ENCODE measurements at places on chromosomes 7 and 10.

DNA sequence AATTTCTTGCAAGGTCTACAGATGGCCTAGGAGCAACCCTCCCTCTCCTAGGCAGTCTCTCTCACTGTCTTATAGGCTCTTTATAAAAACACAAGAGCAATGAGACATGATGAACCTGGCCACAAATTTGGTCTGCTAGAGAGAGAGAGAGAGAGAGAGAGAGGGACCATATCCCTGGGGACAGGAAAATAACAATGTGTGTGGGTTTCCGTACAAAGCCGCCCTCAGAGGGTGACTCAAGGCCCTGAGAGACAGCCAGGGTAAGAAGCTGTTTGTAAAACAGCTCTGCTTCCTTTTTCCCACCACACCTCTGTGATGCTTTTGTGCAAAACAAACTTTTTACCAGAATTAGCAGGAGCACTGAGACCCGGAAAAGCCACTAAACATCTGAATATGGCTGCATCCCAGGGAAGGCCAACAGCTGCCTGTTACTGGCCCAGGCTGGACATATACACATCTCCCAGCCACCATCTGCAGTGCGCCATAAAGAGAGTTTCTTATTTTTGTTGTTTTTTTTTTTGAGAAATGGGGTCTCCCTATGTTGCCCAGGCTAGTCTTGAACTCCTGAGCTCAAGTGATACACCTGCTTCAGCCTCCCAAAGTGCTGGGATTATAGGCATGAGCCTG is 18.4 kb downstream of the GIMAP5 start:
- DNase-seq = no peak

DNA sequence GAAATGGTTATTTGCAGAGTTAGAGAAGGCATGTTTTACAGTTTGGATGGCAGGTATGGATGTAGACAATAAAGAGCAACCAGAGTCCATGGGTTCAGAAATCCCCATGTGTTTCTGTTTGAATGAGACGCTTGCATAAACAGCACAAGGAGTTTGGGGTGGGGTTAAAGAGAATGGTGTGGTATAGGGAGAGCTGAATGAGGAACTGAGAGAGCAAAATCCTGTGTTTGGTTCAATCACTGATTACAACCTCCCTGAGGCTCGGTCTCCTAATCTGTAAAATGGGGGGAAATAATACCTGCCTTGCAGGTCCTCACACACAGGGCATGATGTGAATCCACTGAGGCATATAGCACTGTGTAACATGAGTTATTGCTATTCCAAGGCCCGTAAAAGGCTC is 23.7 kb downstream of the CAV1 start:
- no peak for DNase-seq

DNA sequence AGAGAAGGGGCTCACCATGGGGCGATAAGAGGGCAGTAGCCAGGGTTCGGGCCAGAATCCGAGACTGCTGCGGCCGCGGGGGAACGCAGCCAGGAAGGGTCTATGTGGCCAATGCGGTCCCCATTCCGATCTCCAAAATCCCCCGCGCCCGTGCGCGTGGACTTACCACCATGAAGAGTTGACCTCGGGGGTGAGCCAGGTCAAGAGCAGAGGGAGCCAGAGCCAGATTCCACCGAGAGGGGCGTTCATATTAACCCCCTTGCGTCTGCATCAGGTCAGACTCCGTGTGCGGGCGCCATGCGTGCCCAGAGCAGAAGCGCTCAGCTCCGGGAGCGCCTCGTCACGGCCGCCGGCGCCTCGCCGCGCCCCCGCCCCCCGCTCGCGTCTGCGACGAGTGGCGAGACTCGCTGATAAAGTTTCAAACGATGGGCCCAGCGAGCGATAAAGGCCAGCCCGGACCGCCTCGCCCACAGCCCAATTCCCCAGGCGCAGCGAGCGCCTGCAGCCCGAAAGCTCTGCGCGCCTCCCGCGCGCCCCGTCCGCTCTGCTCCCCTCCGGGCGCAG is at the start of gene WNT2:
TSS of gene WNT2 (minus strand) at position 318 of the 564 bp plus-strand sequence. CDS start at position 249, 69 bp downstream.
- DNase-seq = peak; percentile 63

DNA sequence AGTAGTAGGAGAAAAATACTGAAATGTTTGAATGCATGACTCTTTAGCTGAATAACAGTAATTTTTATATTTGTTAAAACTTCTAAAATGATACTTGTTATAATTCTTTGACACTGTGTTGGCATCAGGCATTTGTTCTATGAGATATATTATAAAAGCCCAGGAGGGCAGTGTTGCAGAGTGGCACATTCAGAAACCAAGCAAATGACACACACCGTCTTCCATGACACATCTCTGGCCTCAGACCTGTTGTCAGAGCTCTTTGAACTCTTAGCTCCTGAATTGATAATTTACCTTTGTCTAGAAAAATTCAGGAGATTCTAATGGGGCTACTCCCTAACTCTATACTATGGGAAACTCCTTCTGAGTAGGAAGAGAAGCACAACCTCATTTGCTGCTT is 62.4 kb upstream of the MDFIC start:
- no peak for DNase-seq

GRCh38 chr10:124138195-124138882 is 44.9 kb upstream of the CHST15 start:
- DNase-seq = no peak

- no peak for DNase-seq
Measured at GRCh38 chr10:43236176-43236850, 30.6 kb downstream of the RASGEF1A start.

DNA sequence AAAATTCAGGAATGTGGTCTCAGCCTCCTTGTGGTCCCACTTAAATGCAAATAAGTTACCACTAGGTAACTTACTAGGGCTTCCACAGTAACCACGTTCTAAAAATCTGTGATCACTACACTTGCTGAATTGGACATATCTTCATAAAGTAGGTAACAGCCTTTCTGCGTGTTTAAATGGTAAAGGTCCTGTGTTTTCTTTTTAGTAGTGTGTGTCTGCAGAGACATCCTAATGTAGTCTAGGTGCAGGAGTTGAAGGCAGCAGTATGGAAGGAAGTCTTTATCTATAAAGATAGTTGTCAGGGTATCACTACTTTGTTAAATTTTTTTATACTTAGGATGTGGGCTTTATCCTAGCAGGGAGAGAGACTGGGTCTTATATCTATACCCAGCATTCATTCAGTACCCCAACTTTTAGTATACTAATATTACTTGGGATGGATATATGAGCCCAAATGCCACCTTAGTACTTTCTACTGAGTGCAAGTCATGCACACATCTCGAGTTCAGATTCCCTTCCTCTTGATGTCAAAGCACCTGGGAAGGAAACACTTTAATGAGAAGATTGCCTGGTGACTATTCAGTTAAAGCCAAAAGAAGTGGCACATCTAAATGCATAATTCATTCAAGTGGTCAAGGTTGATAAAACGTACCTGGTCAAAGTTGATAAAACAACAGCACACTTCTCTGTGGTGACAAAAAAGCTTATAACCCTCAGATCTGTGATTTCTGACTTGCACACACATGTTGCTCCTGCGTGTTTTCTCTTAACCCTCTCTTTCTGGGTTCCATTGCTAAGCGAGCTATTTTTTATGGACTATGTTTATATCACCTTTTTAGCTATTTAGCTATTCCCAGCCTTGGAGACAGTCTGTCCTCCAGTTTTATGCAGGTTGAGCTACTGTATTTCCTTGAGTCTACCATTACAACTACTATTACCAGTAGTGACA is 281.1 kb upstream of the DKK1 start:
- DNase-seq = no peak

GRCh38 chr7:4884164-4884563 is 648 bp upstream of the RADIL start:
- DNase-seq = no peak

DNA sequence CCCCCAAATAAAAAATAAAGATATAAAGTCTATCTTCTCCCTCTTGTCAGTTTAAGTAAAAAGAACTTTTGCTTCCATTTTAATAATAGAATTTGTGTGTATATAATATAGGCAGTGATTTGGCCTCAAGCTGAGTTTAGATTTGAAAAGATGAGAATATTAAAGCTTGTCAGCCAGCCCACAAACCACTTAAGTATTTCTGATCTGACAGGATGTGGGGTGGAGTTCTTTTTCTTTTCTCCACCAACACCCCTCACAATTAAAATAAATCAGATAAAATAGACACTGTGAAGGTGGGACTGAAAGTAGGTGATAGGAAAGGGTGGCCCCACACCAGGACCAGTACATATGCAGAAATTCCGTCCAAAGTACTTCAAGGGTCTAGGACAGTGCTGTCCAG is 714.1 kb downstream of the AUTS2 start:
- DNase-seq = no peak
